ENCODE measurements at places on chromosomes 7 and 10. TPM values are rescaled to one million over a fixed set of nuclear protein-coding genes. Genes with fewer than 3 reads are reported as not detected.

GRCh38 chr7:121002048-121002756 is 13.7 kb downstream of the CPED1 start:
- DNase-seq, result no peak

GRCh38 chr7:131827421-131827820 is 271.0 kb upstream of the PODXL start:
- DNase-seq, result no peak

Gene ACTA2
- 4.7 TPM for total RNA-seq

DNA sequence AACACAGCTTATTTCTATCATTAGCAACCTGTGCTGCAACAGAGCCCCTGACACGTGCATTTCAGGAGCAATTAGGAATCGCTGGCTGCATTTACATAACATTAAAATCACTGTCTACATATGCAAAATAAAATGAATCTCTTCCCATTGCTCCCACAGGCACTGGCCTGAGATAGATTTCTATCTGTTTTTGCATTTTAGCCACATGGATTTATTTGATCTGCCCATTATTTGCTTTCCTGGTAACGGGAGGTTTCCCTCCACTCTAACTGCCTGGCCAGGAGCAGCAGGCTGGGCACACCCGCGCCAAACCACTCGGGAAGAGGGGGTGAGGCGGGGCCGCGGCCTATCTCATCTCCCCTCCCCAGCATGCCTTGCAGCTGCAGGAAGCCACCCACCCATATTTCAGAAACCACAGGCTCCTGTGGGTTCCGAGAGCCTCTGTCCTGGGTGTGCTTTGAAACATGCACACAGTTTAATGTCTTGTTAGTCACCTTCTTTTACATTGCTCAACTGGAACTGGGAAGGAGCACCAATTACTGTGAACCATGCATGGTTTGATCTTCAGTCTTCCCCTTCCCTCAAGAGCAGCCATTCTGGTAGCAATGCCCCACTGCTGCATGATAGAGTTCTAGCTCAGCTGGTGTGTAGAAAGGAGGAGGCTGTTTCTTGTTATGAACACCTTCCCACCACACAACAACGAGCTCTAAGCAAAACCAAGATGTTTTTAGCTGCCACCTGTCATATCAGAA is 37.7 kb upstream of the IKZF1 start:
- DNase-seq, result no peak

Gene PTEN
- 88.9 TPM for total RNA-seq

- no peak for DNase-seq
Measured at GRCh38 chr7:147483634-147484292, 1106.8 kb upstream of the C7orf33 start.

Gene FBXO24
- total RNA-seq, result 0.59 TPM

DNA sequence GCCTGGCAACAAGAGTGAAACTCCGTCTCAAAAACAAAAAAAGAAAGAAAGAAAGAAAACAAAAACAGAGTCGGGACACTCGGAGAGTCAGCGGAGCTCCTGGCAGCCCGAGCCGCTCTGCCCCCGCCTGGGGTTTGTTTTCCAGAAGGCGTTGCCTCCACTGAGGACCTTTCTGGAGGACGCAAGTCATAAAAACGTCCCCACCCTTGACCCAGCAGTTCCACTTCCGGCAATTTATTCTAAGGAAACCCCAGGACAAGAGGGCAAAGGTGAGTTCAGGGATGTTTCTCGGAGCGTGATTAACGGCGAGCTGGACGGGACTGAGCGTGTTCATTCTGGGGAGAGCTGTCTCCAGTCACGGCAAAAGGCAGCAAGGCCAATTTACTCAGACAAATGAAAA is 27.0 kb upstream of the SUN1 start:
- DNase-seq, result no peak

GRCh38 chr7:152910545-152911225 is 151.1 kb downstream of the ACTR3B start:
- no peak for DNase-seq

DNA sequence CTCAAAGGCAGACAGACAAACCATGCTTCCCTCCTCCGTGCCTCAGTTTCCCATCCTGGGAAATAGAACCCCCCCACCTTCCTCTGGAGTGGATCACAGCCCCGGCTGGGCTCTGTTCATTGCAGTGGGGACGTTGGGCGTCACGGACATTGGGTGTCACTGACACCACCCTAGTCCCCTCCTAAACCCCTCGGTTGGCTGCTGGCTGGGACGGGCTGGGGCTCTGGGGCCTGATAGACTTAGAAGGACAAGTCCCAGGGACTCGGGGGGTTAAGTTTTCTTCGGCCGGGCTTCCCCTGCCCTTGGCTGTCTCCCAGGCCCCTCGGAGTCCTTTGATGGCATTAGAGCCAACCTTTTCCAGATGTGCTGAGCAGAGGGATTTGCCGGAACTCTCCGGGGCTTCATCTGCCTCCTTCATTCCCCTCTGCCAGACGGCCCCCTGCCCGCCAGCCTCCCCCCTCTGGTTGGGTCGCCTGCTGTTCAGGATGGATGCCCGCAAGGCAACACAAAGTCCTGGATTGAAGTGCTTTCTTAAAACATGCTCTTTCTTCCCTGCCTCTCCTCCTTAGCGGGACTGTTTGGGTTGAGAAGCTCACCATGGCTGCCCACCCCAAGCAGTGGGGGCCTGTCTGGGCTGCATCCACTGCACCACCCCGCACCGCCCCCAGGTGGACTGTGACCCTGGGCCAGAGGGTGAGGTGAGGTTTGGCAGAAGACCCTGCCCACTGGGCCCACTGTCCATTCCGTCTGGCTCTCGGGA is 73.0 kb downstream of the COL26A1 start:
- no peak for DNase-seq

Gene SORCS1
- total RNA-seq, result not detected

Gene CALHM1
- not detected for total RNA-seq

DNA sequence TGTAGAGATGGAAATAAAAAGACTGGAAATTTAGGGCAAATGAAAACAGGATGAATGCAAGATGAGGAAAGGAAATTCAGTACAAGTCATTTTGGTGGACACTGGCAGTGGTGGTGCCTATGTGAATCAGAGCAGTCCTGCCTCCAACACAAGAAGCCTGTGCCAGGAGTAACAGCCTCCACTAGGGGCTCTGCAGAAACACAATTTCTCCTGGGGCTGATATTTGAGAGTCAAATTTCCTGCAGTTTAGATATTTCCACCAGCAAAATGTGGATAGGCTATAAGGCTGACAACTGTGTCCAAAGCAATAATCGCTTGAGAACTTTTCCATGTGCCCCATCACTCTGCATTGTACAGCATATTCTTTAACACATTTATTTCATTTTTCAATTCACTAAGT is 4.7 kb upstream of the PLXDC2 start:
- DNase-seq, result no peak

GRCh38 chr7:151218170-151218569 is 7.9 kb upstream of the H2BK1 start:
- no peak for DNase-seq

Gene LIPK
- not detected for total RNA-seq

Gene PRSS37
- not detected for total RNA-seq

Gene VWC2
- not detected for total RNA-seq

- DNase-seq, result no peak
Measured at GRCh38 chr10:9018195-9019173, 964.0 kb downstream of the GATA3 start.

DNA sequence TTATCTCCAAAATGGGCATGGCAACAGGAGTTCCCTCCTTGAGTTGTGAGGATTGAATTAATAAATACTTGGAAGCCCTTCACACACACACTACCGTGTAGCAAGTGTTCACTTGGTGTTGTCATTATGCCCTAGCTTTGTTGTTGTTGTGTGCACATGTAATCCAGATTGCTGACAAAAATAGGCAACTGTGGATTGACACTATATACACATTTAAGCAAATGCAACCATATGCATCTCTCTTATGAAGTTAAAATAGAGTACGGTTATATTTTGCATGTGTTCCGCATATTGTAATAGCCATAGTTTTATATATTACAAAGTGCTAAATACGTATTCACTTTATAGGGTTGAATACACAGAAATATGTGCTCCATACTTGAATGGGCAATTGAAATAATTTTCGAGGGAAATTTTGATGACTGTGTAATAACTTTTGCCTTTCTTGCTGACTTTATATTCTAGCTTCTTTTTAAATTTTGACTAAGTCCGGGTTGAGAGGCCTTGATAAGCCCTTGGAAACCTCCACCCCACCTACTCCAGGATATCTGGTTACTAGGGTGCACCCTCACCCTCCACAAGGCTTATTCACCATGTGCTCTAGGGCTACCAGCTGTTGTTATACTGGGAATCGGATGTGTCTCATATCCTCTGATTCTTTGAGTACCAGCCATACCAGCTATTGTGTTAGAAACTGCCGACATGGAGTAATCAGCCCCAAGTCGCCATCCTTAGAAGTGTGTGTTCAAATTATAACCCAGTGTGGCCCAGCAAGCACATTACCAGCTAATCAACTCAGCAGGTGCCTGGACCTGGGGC is 265.0 kb downstream of the CAMK1D start:
- no peak for DNase-seq

Gene COL17A1
- total RNA-seq, result 0.26 TPM

GRCh38 chr7:75962607-75963380 is 31.6 kb downstream of the TMEM120A start:
- DNase-seq, result no peak

GRCh38 chr7:141497391-141497790 is 53.8 kb upstream of the AGK start:
- DNase-seq, result no peak

Gene FOXI2
- not detected for total RNA-seq

Gene ZNF273
- total RNA-seq, result 6.4 TPM

Gene ZNF487
- 7.6 TPM for total RNA-seq

DNA sequence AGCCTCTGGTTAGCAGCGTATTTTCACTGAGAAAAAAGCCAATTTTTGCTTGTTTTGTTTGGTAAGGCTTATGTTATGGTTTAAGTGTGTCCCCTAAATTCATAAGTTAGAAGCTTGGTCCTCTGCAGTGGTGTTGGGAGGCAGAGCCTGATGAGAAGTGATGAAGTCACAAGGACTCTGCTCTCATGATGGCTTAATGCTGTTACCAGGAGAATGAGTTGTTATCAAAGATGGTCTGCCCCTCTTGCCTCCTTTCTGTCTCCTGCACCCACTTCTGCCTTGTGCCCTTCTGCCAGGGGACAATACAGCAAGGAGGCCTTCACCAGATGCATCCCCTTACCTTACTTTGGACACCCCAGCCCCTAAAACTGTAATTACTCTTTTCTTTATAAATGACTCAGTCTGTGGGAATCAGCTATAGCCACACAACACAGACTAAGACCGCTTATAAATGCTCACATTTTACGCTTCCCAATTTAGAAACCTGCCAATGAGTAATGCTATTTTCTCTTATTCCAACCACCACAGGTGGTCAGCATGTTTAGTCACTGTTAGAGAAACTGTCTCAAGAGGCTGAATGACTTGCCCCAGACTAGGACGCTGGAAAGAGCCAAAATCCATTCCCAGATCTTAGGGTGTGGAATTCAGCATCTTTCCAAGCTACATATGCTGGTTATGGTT is 6.1 kb upstream of the PKD1L1 start:
- DNase-seq, result no peak

DNA sequence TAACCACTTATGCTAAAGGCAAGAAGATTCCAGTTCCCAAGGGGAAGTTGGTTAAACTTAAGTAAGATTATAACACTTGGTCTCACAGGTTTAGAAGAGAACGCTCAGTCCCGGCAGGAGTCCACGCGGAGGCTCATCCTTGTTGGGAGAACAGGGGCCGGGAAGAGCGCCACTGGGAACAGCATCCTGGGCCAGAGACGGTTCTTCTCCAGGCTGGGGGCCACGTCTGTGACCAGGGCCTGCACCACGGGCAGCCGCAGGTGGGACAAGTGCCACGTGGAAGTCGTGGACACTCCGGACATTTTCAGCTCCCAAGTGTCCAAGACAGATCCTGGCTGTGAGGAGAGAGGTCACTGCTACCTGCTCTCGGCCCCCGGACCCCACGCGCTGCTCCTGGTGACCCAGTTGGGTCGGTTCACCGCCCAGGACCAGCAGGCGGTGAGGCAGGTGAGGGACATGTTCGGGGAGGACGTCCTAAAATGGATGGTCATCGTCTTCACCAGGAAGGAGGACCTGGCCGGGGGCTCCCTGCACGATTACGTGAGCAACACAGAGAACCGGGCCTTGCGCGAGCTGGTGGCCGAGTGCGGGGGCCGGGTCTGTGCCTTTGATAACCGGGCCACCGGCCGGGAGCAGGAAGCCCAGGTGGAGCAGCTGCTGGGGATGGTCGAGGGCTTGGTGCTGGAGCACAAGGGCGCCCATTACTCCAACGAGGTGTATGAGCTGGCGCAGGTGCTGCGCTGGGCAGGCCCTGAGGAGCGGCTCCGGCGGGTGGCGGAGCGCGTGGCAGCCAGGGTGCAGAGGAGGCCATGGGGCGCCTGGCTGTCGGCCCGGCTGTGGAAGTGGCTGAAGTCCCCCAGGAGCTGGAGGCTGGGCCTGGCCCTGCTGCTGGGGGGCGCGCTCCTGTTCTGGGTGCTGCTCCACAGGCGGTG is 3.8 kb downstream of the GIMAP1 start:
- DNase-seq, result no peak

DNA sequence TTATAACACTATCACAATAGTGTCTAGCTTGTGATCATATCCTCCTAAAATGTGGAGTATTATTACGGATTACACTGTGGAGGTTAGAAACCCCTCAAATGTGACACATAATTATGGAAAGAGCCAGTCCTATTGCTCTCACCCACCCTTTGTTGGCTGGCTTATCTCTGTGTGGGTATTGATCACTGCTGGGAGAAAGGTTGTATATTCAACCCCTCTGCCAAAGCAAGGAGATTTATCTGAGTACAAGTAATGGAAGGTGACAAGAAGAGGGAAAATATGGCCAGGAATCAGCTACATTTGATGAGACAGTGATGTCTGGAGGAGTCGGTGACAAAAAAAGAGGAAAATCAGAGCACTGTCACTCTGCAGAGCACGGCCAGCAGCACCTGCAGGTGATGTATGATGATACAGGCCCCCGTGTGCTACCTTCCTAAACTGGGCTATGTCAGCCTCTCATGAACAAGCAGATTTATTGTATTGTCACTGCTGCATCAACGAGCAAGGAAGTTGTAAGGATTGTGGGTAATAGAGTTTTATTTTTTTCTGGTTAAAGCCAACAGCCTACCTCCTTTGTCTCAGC is 235.3 kb downstream of the PHF14 start:
- no peak for DNase-seq

DNA sequence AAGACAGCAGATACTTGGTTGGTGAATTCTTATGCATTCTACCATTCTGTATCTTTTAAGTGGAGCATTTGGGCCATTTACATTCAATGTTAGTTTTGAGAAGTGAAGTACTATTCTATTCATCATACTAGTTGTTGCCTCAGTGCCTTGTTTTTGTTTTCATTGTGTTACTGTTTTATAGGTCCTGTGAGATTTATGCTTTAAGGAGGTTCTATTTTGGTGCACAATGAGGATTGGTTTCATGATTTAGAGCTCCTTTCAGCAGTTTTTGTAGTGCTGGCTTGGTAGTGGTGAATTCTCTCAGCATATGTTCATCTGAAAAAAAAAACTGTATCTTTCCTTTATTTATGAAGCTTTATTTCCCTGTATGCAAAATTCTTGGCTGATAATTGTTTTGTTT is 23.3 kb upstream of the WNT2 start:
- no peak for DNase-seq

- no peak for DNase-seq
Measured at GRCh38 chr7:91474074-91474473, 209.8 kb downstream of the FZD1 start.

Gene TRIM50
- total RNA-seq, result not detected

All from Panc1 (cell line).